ENCODE measurements at places on chromosomes 7 and 10.
A peak's percentile ranks its signal among the peaks of the same experiment; 100 is the strongest.

DNA sequence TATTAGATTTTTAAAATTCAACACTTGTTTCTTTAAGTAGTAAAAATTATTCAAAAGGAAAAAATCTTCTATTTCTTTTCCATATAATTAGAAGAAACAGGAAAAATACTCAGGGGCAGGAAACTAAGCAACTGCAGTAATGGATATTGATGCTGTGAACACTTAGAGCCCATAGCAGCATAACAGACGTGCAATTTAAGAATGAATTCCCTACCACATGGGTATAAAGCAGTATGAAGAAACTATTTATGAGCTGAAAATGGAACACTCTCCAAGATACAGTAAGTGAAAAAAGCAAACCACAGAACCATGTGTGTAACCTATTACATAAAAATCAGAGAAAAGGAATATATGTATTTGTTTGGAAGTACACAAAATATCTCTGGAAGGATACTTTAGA is 30.8 kb downstream of the ARHGAP19 start:
- DNase-seq, result no peak

DNA sequence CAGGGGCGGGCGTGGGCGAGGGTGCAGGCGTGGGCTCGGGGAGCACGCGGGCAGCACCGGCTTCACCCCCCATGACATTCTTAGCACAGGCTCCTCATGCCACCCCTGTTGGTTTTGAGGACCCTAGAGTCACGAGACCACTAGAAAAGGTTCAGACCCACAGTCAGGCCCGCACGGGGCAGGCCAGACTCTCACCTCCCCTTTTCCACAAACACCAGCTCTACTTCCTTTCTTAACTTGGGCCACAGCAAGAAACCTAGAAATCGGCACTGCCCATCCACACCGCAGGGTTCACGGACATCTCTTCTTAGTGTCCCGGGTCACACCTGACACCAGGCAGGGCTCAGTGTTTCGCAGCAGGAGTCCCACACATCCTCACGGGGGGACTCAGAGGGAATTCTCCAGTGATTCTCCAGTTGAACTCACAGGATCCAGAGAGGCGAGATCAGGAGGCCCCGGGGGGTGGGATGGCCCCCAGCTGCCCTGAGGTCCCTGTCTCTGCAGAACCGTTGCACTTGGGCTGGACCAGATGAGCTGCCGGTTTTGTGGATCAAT is 52.0 kb downstream of the JAKMIP3 start:
- DNase-seq, result no peak

DNA sequence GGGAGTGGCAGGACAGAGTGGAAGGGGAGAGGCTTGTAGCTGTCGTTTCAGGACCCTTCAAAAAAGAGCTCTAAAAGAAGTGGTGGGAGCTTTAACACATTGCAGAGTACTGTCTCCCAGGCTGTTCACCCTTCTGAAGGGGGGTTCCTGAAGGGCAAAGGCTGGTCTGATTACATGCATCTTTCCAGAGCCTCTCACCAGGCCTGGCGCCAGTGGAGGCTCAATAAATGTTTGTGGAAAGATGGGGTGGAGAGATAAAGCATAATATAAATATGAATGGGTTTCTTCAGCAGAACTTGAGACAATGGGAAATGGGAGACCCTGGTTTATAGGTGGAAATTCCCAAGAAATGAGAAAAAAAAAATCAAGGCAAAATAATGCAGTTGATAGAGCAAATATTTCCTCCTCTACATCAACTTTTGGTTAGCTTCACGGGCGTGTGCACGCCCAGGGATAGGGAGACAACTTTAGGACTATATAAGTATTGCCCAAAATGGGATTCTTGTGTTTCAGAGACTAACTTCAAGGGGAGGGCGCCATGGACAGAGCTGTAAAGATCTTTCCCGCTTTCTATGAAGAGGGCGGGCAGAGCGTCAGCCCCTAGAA is 613 bp upstream of the BUB3 start:
- no peak for DNase-seq

DNA sequence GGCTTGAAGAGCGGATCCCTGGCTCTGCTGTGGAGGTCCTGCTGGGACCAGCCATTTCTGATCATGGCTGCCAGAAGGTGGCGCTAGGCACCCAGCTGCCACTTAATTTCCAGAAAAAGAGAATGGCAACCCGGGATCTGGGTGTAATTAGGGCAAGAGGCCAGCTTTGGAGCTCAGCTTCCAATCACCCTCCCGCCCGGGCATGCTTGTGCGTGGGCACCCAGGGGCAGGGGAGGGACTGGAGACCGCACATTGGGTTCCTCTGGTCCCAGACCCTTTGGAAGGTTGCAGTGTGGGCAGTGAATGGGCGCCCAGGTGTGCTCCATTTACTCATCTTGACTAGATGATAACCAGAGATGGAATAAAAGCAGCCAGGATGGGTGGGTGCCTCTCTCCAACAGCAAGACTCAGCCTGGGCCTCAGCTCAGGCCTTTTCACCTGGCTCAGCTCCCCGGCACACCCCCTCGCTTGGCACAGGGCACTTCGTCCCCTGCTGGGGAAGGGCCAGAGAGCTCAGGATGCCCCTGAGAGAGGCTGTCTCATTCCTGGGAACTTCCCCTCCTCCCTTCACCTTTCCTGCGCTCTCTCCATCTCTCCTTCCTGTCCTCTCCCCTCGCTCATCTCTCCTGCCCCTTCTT is 14.7 kb downstream of the FAM241B start:
- peak; percentile 30 for DNase-seq

GRCh38 chr10:84850826-84851225 is 522.4 kb downstream of the CCSER2 start:
- DNase-seq, result no peak

- no peak for DNase-seq
Measured at GRCh38 chr10:95530561-95530960, 30.6 kb downstream of the SORBS1 start.

- peak; percentile 27 for DNase-seq
Measured at GRCh38 chr10:11205030-11205772, 187.5 kb downstream of the CELF2 start.

GRCh38 chr10:99344715-99345114 is 15.6 kb downstream of the CNNM1 start:
- DNase-seq, result no peak

- DNase-seq, result no peak
Measured at GRCh38 chr10:98403812-98404504, 11.0 kb downstream of the PYROXD2 start.

DNA sequence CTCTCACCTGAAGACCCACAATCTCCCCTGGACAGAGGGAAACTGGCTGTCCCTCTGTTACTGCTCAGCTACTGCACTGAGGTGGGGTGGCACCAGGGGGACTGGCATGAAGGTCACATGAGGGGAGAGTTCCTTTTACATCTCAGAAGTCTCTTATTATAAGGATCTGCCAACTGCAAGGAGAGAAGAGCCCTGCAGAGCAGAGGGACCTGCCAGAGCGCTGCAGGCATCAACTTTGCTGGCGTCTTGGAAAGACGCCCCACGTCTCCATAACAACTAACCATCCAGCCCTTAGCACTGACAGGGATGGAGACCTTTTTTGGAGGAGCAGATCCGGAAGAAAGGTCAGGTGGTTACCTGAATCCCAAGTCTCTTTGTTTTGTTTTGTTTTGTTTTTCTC is 218.6 kb downstream of the KCNMA1 start:
- no peak for DNase-seq

- no peak for DNase-seq
Measured at GRCh38 chr10:33031815-33032653, 74.0 kb upstream of the ITGB1 start.

DNA sequence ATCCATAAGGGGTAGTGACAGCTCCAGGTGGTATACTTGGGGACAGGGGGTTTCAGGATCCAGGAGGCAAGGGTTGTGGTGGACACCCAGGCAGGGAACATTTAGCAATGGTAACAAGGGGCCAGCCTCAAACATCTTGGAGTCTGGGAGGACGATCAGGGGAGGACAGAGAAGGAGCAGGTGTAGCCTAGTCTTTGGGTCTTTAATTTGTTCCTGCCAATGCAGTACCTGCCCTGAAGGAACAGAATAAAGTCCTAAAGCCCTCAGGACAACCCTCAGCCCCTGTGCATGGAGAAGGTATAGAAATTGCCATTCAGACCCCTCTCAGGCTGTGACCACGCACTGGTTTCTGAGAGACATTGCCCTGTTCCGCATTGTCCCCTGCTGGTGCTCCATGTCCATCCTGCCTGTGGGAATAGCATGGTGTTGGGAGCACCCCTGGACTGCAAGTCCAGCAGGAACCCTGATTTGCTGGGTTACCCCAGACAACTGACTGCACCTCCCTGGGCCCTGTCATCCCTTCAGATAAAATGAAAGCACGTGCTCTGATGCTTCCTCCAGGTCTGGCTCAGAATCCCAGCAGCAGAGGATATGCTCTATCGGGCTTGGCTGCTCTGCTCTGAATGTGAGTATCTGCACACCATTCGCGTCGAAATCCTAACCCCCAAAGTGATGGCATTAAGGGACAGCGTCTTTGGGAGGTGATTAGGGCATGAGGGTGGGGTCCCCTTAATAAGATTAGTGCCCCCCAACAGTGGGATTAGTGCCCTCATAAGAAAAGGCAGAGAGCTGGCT is 24.2 kb downstream of the DDC start:
- no peak for DNase-seq

- no peak for DNase-seq
Measured at GRCh38 chr10:4453276-4453675, 372.7 kb upstream of the AKR1E2 start.

DNA sequence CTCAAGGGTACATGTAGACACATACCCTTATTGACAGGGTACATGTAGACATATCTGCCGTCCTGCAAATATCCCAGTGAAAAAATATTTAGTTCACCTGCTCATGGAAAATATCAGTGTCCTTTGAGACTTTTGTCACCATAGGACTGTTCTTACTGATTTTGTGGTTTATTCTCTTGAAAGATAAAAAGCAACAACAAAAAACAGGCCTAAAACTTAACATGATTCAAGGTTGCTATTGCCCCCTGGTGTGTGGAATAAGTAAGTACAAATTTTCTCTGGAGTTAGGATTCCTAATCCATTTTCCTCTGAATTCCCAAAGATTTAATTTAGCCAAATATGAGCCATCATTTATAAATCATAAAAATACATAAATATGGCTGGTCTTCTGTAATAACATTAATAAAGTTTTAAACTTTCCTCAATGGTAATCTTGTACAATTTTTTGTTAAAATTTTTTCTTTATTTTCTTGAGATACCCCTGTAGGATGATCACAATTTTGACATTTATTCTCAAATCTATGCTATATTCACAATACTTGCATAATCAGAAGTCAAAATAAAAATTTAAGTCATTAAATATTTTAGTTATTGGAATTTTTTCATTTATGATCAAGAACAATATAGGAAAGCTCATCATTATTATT is 741.4 kb upstream of the POT1 start:
- DNase-seq, result no peak

GRCh38 chr7:25781704-25782103 is 370.3 kb upstream of the NFE2L3 start:
- no peak for DNase-seq

DNA sequence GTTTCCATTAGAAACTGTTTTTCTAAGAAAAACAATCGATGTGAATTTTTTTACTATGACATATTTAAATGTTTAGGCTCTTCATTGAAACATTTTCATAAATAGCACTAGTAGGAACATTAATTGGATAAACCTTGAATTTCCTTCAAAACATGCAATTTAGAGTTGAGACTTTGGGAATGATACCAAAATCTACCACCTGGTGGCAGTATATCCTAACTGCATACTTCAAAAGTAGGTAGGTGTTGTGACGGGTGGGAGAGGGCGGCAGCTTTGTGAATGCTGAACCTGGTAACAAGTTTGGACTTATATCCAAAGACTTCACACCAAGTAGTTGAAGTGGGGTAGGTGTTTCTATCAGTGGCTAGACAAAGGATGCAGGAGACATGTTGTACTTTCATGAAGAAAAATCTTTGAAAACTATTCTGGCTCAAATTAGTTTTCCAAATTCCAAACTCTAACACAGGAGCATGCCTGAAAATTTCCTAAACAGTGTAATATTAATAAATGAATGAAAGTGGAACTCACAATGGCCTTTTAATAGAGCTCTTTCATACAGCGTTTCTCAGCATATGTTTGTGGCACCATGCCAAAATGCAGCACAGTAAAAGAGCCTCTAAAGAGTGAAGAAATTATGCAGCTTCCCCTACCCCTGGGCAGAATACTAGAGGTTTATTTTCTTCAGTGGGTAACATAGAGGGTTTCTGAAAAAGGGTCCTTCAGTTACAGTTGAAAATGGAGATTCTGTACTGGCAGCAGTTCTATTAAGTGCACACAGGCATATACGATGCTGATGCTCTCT is 201.0 kb upstream of the TPK1 start:
- DNase-seq, result peak; percentile 45

GRCh38 chr7:35617041-35617440 is 77.9 kb downstream of the HERPUD2 start:
- DNase-seq, result no peak

- DNase-seq, result no peak
Measured at GRCh38 chr7:37441816-37442215, 6.8 kb downstream of the ELMO1 start.

Data from CD4-positive, alpha-beta T cell treated with Interleukin-6 for 4 hours (primary cell).